Kasumi-1 (cell line): ENCODE measurements at places on chromosomes 11 and 22.

- DNase-seq, result peak; percentile 46
Measured at GRCh38 chr11:77113382-77114088, 10.9 kb downstream of the OMP start.

- no peak for DNase-seq
Measured at GRCh38 chr11:126488591-126489370, 133.3 kb downstream of the ST3GAL4 start.

GRCh38 chr11:77127235-77127911 is 673 bp upstream of the MYO7A start:
- DNase-seq, result peak; percentile 52

- DNase-seq, result no peak
Measured at GRCh38 chr11:111660822-111661221, 58.6 kb downstream of the SIK2 start.

DNA sequence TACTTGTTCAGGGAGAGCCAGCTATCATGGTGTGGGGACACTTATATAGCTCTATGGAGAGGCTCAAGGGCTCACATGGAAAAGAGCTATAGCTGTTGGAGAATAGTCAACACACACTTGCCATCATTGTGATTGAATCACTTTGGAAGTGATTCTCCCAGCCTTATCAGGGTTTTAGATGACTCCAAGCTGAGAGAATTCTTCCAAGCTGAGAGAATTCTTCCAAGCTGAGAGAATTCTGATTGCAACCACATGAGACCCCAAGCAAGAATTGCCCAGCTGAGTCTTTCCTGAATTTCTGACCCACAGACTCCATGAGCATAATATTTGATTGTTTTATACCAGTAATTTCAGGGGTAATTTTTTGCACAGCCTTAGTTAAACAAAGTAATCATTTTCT is 1318.3 kb upstream of the RAG2 start:
- DNase-seq, result no peak

DNA sequence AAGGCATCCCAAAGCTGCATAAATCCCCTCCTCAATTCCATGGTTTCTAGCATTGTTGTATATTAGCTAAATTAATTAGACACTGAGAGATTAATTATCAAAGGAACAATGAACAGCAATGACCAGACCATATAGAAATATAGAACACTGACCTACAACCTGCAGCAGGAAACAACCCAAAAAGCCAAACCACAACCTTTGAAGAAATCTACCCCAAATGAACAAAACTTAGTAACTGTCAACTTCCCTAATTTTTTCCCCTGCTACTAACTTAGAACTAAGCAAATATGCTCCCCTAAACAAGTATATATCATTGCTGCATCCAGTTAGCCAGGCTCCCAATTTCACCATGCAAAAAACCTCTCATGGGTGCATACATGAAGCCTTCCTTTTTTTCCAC is 268.0 kb upstream of the ANO3 start:
- peak; percentile 14 for DNase-seq

DNA sequence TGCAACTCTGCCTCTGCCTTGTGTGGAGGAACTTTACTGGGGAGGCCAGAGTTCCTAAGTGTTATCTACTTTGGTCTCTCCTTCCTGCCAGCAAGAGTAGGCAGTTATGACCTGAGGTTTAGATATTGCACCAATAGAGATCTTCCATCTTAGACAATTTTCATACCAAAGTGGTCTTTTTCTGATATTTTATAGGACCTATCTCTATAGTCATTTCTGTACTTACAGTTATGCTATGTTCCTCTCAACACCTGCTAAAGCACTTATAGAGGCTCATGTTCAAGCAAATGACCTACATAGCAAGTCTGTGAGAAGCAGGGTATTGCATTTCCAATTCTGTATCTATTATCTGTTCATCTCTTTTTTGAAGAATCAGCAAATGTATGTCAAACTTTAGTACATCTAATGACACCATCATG is 80.8 kb downstream of the HORMAD2 start:
- DNase-seq, result no peak

GRCh38 chr11:82117362-82117761 is 616.3 kb downstream of the FAM181B start:
- no peak for DNase-seq

DNA sequence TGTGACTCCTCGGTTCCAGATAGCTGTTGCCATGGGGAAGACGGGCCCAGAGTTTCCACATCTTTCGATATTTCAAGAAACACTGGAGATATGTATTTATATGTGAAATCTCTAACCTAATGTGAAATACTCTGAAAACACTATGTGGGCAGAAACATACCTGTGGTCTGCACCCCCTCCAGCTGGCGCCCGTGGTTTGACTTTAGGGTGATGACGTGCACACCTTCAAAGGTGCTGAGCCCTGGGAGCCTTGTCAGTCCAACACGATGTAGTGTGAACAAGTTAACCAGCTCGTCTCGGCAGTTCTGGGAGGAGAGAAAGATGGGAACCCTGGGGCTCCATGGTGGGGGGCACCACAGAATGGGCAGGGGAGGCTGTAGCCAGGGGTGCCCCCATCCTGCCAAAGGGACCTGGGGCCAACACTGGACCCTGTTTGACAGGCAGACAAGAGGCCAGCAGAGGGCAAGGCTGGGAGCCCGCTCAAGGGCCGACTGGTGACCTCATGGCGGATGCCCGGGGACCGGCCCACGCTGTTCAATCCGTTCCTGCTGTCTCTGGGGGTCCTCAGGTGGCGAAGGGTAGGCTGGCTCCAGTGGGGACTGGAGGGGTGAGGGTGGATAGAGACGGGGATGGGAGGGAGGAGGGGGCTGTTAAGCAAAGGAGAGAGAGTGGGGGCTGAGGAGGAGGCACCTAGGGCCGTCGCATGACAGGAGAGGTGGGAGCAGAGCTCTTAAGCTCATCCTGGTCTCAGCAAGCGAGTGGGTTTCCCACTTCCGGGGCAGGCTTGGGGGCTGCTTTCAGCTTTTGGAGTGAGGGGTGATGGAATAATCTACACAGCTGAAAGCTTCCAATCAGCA is 43.8 kb downstream of the TRIOBP start:
- DNase-seq, result no peak

DNA sequence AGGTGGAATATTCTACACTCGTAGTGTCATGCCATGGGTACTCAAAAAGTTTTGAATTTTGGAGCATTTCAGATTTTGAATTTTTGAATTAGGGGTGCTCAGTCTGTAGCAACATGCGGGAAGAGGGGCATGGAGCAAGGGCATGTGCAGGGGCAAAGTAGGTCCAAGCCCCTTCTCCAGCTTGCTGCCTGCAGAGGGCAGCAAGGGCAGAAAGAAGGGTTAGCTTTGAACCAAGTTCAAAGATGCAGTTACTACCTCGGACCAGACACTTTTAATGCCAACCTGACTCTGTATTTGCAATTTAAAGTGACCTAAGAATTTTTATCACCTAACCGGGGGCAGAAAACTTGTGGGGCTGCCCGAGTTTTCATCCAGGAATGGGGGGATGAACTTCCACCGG is 68.2 kb downstream of the CD82 start:
- DNase-seq, result peak; percentile 18

DNA sequence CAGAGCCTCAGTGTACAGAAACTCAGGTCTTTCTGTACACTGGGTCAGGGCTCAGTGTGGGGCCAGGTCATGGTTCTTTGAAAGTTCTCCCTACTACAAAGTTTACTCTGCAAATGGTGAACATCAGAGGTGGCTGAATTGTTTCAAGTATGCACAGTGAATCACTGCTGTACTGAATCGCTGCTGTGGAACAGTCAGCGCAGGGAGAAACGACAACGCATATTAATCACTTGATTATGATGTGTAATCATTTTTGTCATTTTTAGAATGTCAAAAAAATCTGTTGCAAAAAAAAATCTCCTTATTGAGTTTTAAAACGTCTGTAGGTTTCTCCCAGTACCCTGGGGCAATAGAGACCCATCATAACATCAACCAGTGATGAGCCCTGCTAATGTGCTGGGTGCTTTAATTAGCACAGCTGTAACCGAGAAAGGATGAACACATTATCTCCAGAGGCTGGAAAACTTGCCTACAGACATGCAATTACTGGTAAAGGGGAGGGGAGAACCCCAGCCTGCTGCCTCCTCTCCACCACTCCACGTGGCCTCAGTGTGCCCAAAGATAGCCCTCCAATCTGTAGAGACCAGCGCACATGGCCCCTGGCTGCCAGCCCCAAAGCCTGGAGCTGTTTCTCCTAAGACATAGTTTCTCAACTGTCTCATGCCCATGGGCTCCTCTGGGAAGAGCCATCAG is 12.8 kb downstream of the ARRB1 start:
- DNase-seq, result no peak

DNA sequence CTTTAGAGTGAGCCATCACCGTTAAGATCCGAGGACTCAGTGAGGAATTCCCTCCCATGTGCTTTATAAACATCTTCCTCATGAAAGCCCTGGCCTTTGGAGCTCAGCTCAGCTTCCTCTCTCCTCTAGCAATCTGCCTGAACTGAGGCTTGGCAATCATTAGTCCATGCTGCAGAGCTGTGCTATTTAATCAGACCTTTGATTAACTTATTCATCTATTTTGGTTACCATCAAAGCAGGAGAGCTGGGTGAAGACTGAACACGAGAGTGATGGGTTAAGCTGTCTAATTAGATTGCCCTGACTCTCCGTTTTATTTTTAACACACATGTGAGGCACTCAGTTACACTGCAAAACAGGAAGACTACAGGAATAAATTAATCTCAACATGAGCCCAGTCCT is 351.3 kb downstream of the LARGE1 start:
- no peak for DNase-seq

- peak; percentile 45 for DNase-seq
Measured at GRCh38 chr11:61756452-61757212, 4.2 kb downstream of the MYRF start.

DNA sequence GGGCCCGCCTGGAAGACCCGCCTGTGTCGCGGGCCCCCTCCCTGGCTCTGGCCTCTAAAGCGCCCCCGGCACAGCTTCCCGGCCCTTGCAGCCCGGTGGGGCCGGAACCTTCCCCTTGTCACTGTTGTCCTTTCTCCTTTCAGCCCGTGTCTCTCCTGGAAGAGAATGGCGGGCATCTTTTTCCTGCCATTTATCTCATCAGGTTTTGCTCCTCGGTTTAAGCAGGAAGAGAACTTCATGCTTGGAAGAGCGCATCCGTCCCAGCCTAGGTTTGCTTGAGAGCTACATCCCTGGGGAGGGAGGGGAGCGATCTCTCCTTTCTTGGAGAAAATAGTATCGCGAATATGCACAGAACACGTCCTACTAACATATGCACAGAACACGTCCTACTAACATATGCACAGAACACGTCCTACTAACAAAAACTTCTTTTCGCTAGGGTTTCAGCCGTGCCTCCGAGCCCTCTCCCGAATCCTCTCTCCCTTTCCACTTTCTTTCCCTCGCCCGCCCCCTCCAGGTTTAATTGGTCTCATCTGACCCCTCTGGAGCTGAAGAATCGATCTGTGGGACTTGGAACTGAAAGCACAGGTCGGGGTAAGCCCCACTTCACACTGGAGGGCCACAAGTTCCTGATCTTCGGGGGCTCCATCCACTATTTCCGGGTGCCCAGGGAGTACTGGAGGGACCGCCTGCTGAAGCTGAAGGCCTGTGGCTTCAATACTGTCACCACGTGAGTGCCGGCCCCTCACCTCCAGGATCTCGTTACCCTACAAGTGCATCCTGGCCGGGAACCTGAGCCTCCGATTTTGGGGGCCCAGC is 1.2 kb downstream of the GLB1L3 start:
- DNase-seq, result no peak

GRCh38 chr11:11969380-11970215 is 38.8 kb downstream of the DKK3 start:
- no peak for DNase-seq

DNA sequence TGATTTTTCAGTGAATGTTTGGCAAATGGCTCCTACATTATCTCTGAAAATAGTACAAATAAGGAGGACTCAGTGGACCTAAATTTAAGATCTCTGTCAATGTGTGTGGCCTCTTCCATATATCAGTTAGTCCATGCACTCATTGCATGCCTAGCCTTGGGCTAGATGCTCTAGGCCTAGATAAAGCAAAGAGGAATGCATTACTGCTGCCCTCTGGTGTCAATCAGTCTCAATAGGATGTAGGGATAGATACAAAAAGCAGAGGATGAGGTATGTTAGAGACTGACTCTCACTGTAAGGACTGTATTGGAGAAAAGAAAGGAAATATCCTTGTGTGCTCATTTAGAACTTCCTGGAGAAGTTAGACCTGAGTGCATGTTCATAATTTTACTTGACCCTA is 42.0 kb downstream of the MS4A2 start:
- DNase-seq, result peak; percentile 62

DNA sequence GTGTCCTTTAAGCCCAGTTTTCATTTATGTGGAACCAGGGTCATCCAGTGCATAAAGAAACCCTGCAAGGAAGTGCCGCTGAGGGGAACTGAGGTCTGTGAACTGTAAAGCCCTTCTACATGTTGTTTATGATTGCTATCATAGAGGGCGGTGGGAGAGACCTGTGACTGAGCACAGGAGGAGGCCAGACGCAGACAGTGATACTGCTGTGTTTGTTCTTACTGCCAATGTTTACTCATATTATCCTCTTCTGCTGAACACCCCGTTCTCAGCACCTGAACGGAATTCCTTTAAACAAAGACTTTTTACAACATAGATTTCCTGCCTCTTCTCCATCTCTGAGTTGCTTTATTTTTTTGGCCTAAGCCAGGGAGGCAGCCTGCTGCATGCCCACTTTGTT is 967 bp upstream of the GALNT18 start:
- no peak for DNase-seq

DNA sequence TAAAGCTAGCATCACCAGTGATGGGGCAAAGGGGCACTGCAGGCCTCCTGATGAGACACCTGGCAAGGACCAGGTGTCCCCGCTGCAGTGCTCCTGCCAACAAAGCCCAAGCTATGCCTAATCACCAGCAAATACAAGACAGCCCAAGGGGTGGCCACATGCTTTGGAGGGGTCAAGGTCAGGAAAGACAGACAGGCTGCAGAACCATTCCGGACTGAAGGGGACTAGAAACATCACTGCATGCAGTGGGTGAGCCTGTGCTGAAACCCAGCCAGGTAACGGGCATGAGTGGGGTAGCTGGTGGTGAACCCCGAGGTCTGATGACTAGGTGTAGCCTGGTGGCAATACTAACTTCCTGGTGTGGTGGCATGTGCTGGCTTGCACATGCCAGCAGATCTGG is 111.1 kb downstream of the MED15 start:
- DNase-seq, result no peak

DNA sequence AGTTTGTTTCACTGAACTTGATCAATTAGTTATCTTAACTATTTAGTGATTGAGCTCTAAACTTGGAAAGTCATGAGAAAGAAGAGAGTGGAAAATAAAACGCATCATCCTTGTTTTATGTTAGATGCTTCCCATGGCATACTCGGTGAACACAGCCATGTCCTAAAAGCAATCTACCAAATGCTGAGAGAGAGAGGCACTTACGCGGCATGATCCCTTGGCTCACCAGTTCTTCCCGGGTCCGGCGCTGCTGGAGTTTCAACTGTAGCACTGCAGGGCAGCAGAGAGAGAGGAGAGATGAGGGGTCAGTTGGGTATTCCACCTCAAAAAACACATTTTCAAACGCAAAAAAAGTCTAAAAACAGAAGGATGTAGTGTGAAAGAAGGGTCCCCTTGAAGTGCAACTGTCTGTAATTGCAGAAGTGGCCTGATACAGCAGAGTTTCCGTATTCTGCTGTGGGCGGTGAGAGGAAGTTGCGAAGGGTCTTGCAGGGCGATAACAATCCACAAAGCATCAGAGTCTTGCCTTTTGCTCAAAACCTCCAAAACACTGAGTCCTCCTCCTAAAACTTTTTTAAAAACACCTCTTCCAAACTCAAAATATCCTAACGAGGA is 92.7 kb downstream of the SGSM3 start:
- peak; percentile 95 for DNase-seq

GRCh38 chr11:37812281-37812880 is 1214.3 kb upstream of the RAG2 start:
- DNase-seq, result no peak
